ENCODE measurements at places on chromosomes 2 and 18.

DNA sequence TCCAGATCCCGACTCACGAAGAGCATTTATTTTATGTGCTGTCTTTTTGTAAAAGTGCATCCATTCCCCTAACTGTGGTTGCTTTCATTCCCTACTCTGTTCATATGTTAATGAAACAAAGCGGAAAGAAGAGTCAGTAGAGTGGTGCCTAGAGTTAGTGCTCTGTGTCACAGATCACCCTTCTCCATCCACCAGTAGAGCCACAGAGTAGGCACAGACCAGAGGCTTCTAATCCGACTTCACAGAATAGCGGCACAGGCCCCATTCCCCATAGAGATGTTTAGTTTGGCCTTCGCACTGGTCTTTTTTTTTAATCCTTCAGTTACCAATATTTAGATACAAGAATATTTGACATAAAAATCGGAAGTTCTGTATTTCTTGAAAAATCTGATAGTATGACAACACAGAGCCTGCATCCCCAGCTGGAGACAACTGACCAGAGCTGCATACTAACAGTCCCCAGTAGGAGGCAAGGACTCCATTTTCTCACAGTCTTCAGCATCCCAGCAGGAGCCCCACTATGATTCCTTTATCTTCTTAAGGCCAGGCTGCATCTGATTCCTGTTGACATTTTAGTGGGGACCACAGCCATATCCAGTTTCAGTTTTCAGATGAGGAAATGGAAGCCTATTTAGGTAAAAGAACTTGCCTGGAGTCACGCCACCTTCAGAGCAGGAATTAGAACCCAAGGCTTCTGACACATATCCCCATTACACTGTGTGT lies 7.0 kb downstream of the G6PC2 start:
- DNase-seq: no peak

GRCh38 chr2:10425699-10426098 lies 22.4 kb downstream of the ODC1 start:
- peak; percentile 26 for DNase-seq

DNA sequence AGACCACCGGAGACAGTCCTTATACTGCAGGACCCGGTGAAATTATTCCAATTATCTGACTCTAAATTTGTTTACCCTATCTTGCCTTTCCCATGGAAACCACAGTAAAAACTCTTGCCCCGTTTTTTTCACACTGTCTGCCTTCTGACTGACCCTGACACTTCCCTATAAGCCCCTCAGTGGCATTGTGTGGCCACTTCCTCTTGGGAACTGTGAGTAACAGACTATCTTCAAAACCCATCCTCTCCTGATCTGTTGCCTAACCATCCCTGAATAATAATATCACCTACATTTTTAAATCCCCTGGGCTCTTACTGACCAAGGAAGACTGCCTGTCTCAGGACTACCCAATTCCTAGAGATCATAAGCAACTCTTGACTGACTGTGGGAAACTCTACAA lies 42.6 kb upstream of the RNF152 start:
- DNase-seq: no peak

DNA sequence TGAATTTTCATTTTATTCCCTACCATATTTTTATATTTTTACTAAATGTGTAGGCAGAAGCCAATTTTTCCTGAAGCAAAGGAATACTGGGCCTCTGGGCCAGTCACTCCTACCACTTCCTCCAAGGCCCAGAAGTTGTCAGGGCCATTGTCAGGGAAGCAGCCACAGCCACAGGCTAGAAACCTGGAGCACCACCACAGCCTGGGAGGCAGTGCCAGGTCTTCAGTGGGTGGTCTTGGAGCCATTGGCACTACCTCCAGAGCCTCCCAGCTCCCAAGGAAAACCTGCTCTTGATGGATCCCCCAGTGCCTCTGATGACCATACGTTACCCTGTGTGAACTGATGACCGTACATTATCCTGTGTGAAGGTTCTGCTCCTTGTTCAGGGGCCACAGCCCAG lies 135.6 kb upstream of the SP5 start:
- DNase-seq: no peak

- no peak for DNase-seq
Measured at GRCh38 chr2:160909781-160910242, 250.4 kb upstream of the TANK start.

DNA sequence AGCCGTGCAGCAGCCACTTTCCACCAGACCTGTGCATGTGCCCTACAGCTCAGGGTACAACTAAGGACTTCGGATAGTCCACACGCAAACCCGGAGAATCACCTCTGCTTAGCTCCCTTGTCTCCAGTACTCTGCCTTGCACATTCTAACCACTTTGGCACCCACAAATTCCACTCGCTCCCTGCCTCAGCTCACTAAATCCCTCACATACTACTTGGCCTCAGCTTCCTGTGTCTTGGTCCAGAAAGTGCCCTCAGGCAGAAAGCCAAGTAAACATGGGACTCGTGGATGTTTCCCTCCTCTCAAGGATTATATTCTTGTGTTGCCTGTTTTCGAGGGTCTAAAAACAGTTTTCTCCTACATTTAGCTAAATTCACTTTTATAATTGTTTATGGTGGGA lies 157.8 kb upstream of the DAPL1 start:
- no peak for DNase-seq

GRCh38 chr18:23883277-23883790 lies 131.2 kb upstream of the TTC39C start:
- no peak for DNase-seq

- peak; percentile 64 for DNase-seq
Measured at GRCh38 chr18:37778417-37779165, 213.0 kb upstream of the CELF4 start.

DNA sequence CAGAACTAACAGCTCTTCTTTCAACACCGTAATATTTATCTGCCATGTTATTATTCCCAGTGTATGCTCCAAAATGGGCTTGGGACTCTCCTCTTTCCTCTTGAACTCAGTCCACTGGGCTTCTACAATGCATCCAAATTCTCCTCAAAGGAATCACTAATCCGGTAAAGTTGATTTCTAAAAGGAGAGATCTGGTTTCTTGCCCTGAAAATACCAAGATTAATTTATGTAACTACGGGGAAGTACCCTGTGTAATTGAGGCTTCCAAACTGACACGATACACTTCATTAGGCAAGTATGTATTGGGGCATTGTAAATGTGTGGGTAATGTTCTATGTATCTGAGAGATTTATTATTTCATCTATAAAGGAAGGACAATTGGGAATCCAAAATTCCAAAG lies 5.7 kb downstream of the NCKAP5 start:
- DNase-seq: no peak

DNA sequence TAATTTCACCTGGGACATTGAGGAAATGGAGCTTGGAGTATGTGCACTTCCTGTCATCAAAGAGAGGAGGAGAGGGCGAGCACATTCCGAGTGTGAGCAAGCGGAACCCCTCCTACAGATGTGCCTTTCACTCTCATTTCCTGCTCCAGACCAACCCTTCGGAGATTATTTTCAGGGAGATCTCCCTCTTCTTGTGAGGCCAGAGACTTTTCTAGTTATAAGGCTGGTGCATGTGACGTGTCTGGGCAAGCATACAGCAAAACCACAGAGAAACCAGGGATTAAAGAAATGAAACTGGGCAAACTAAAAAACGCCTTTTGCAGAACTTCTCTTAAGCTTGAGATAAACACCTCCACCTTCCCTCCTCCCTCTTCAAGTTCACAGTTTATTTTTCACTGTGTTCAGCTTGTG lies 409.2 kb upstream of the TCF4 start:
- no peak for DNase-seq

DNA sequence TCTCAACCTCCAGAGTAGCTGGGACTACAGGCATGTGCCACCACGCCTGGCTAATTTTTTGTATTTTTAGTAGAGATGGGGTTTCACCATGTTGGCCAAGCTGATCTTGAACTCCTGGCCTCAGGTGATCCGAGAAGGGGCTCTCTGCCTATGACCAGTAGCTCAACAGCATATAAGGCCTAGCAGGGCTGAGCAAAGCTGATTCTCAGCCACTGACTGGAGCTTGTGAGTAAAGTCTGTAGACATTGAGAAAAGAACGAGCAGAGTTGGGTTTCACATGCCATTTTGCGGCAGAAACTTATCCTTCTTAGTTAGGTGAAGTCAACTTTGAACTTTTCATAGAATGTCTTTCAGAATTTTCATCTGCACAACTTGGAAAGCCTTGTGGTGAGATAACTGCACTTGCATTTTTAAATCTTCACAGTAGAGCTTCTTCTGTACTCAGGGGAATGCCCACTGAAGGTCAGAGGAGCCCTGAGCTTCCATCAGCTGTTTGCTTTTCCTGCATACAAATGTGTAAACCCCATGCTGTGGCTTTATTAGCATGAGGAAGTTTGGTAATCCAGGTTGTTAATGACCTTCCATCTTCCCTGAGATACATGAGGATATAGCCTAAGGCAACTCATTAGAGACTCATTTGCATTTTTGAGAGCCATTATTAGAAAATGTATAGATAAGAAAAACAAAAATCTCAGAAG lies 602.4 kb downstream of the METTL4 start:
- DNase-seq: no peak

- DNase-seq: no peak
Measured at GRCh38 chr2:70069049-70069448, 18.2 kb upstream of the PCBP1 start.

DNA sequence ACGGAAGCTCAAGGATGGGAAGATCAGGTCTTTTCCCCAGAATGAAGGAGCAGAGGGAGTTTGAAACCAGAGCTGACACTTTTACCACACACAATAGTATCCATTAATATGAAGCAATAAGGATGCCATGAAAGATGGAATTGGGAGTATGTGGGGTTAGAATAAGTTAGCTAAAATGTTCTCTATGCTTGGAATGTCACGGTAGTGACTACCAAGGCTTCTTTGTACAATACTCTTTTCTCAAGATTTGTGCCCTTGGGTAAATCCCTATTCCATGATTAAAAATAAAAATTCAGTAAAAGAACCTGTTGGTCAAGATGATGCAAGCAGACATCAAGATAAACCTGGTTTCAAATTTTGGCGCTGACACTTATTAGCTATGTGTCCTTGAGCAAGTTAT lies 75.0 kb downstream of the NRXN1 start:
- DNase-seq: no peak

GRCh38 chr2:239722760-239723470 lies 302.2 kb downstream of the NDUFA10 start:
- no peak for DNase-seq

DNA sequence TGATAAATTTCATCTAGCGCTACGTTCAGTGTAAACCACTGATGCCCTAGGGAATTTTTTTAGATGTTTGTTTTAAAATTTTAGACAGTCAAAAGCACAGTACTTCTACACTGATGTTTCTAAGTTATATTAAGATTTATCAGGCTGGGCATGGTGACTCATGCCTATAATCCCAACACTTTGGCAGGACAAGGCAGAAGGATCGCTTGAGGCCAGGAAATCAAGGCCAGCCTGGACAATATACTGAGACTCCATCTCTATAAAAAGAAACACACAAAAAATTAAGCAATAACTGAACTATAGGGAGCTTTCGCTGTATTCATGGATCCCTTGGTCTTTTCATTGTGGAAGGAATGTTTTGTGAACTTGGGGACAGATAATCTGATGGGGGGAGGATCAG lies 50.6 kb upstream of the MAPRE2 start:
- DNase-seq: no peak

DNA sequence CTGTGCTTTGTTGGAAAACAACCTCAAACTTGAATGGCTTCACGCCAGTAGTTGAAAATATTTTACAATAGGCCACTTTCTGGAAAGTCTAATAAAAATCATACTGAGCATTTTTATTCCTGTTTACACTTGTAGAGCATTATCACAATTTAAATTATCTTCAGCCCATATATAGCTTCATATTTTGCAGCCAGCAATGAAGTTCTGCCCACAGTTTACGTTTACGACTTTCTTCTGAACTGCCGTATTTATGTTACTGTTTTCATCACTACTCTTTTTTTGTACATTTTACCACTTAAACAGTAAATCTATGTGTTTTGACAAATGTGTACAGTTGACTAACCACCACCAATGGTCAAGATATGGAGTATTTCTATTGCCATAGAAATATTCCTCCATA lies 86.2 kb downstream of the COPS8 start:
- no peak for DNase-seq

- DNase-seq: peak; percentile 75
Measured at GRCh38 chr2:224401641-224402342, at the start of gene FAM124B. TSS of gene FAM124B (minus strand) at chr2:224402107. CDS start at chr2:224401768, 339 bp downstream.

DNA sequence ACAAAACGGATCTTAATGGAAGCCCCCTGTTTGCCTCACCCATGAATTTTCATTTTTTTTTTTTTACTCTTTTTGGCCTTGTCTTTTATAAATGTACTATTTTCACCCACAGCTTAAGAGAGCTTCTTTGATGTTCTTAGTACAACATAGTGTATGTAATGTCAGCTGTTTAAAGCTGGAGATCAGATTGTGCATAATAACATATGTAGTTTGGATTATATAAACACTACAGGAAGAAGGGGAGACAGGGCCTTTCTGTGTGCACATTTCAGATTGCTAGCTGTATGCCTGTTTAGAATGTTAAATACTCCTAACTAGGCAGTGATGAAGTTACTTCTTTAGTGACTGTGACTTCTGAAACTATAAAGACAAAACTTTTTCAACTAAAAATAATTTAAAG lies 2.1 kb upstream of the TANC1 start:
- DNase-seq: no peak

- no peak for DNase-seq
Measured at GRCh38 chr18:36766836-36767235, 62.0 kb downstream of the TPGS2 start.

- DNase-seq: no peak
Measured at GRCh38 chr2:218952160-218952559, 7.3 kb upstream of the CDK5R2 start.

Data from Right ventricle myocardium superior (tissue), 1 donor.